ENCODE measurements at places on chromosomes 6 and 20.
A peak's percentile ranks its signal among the peaks of the same experiment; 100 is the strongest.

DNA sequence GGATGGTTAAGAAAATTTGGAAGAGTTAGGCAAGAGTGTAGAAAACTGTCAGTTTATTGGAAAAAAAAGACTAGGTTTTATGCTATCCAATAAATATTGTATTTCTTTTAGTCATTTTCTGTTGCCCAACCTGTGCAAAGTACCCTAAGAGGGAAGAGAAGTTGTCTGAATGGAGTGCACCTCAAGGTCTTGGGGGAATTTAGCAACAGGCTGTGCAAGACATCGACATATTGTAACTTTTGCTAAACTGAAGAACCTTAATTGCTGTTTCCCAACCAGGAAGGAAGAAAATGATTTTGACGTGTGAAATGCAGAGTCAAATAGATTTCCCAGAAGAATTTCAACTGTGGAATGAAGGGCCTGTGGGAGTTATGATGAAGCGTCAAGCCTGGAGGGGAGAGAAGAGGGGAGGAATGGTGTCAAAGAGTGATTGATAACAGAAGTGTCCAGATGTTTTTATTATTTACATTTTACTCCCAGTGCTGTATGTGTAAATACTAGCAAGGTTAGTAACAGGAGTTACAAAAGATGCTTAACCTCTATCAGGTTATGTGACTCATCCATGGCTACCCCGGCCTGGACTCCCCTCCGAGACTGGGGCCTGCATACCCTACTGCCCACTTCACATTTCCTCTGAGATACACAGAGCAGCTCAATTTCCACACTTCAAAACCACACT is 246.8 kb downstream of the MYLK4 start:
- no peak overlapping the region for H3K27ac ChIP-seq
- H3K27me3 ChIP-seq: peaks cover 16% of the 10 kb centered on the region
- H3K36me3 ChIP-seq: no peaks in the 10 kb centered on the region
- no peak overlapping the region for H3K4me3 ChIP-seq

- H3K4me1 ChIP-seq: no peaks in the 10 kb centered on the region
- H3K27me3 ChIP-seq: no peaks in the 10 kb centered on the region
- no peak overlapping the region for H3K27ac ChIP-seq
These were observed 178.1 kb downstream of the BACH2 start for GRCh38 chr6:90118581-90118980.

GRCh38 chr6:110890288-110890687 is 15.7 kb downstream of the AMD1 start:
- no peak for DNase-seq
- H3K36me3 ChIP-seq: peaks cover 64% of the 10 kb centered on the region
- H3K4me1 ChIP-seq: peaks cover 21% of the 10 kb centered on the region
- no peak overlapping the region for H3K4me3 ChIP-seq

DNA sequence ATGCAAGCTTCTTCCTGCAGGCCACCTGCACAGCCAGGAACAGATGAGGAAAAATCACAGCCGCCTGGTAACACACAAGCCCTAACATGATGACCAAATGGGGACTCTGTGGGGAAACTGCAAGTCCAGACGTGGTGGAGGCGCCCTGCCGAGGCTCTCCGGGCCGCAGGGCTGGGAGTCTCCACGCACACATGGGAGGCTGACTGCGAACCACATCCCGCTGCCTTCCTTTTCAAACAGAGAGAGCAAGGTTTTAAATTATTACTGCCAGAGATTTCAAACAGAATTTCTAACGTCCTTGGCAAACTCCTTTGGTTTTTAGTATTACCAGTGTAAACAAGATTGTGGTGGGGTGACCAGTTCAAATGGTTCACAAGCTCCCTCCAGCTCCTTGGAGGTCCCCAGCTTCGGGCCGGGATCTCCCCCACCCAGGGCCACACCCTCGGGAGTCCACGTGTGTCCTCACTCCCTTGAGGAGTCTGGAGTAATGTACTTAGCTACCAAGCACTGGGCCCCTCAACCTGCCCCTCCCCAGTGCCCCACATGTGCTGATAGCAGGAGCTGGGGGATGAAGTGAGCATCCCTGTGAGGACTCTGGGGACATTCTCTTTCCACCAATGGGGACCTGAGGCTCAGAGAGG is 252.7 kb downstream of the TAF4 start:
- no peaks in the 10 kb centered on the region for H3K36me3 ChIP-seq
- DNase-seq: no peak
- no peak overlapping the region for H3K27ac ChIP-seq

GRCh38 chr6:2970753-2971419 is 481 bp downstream of the SERPINB6 start:
- H3K4me1 ChIP-seq: peaks cover 17% of the 10 kb centered on the region
- DNase-seq: peak; percentile 58
- H3K27me3 ChIP-seq: no peaks in the 10 kb centered on the region
- no peaks in the 10 kb centered on the region for H3K36me3 ChIP-seq
- no peak overlapping the region for H3K27ac ChIP-seq

GRCh38 chr20:49785852-49786175 is 26.8 kb upstream of the SLC9A8 start:
- no peak for DNase-seq
- no peaks in the 10 kb centered on the region for H3K27me3 ChIP-seq
- no peaks in the 10 kb centered on the region for H3K36me3 ChIP-seq
- H3K27ac ChIP-seq: no peak overlapping the region
- no peak overlapping the region for H3K4me3 ChIP-seq

- H3K27me3 ChIP-seq: no peaks in the 10 kb centered on the region
- no peaks in the 10 kb centered on the region for H3K36me3 ChIP-seq
- H3K27ac ChIP-seq: no peak overlapping the region
- no peak overlapping the region for H3K4me3 ChIP-seq
- H3K4me1 ChIP-seq: no peaks in the 10 kb centered on the region
These were observed 51.5 kb downstream of the COL19A1 start for GRCh38 chr6:69917834-69918233.

- H3K36me3 ChIP-seq: no peaks in the 10 kb centered on the region
- no peaks in the 10 kb centered on the region for H3K4me1 ChIP-seq
- H3K4me3 ChIP-seq: no peak overlapping the region
- H3K27ac ChIP-seq: no peak overlapping the region
- no peak for DNase-seq
These were observed 29.2 kb upstream of the AHCY start for GRCh38 chr20:34332262-34332920.

DNA sequence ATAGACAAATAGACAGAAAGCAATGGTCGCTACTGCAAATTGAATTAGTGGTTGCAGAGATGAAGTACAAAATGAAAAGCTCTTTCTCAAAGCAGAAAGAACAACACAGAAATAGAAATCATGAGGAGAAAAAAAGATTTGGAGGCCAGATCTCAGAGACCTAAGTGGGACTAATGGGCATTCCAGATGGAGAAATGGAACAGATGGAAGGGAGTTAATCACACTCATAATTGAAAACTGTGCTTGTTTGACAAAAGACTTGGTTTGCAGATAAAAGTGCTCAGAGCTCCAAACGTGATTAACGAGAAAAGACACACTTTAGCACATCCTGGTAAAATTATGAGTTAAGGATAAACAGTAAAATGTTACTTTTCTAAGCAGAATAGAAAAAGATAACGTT is 58.1 kb upstream of the SNRPB2 start:
- H3K4me3 ChIP-seq: no peak overlapping the region
- no peak overlapping the region for H3K27ac ChIP-seq
- H3K4me1 ChIP-seq: no peaks in the 10 kb centered on the region
- no peaks in the 10 kb centered on the region for H3K36me3 ChIP-seq

- no peak overlapping the region for H3K27ac ChIP-seq
- H3K36me3 ChIP-seq: no peaks in the 10 kb centered on the region
- H3K4me1 ChIP-seq: no peaks in the 10 kb centered on the region
- DNase-seq: no peak
These were observed 17.8 kb downstream of the DACT2 start for GRCh38 chr6:168301648-168302398.

- no peak overlapping the region for H3K27ac ChIP-seq
- H3K4me3 ChIP-seq: no peak overlapping the region
- no peaks in the 10 kb centered on the region for H3K4me1 ChIP-seq
These were observed 25.2 kb upstream of the PDE7B start for GRCh38 chr6:135826236-135826804.

DNA sequence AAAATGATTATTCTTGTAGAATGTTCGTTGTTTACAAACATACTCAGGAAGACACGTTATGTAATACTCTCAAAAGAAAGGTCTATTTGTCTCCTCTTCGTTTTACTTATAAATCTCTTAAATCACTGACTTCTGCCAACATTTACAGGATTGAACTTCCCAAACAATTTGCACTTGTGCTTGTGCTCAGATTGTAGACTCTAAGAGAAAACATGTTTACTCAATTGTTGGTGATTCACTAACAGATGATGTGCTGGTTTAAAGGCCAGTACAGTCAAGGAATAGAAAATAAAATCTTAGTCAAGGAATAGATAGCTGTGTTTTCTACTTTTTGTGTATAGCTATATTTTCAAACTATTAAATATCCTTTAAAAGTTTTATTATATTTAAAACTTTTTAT is 172.8 kb downstream of the GJA1 start:
- DNase-seq: no peak
- H3K4me1 ChIP-seq: no peaks in the 10 kb centered on the region
- H3K36me3 ChIP-seq: no peaks in the 10 kb centered on the region
- no peak overlapping the region for H3K27ac ChIP-seq

GRCh38 chr6:145506565-145506964 is 228.8 kb downstream of the EPM2A start:
- H3K27ac ChIP-seq: no peak overlapping the region
- H3K36me3 ChIP-seq: no peaks in the 10 kb centered on the region
- H3K27me3 ChIP-seq: no peaks in the 10 kb centered on the region
- no peak for DNase-seq
- no peak overlapping the region for H3K4me3 ChIP-seq

- no peak overlapping the region for H3K27ac ChIP-seq
- no peak overlapping the region for H3K4me3 ChIP-seq
- no peaks in the 10 kb centered on the region for H3K4me1 ChIP-seq
- H3K36me3 ChIP-seq: no peaks in the 10 kb centered on the region
These were observed 106.4 kb upstream of the PTPN1 start for GRCh38 chr20:50403565-50404418.

GRCh38 chr20:46353500-46354206 is 45.4 kb upstream of the CDH22 start:
- no peak for DNase-seq
- H3K27me3 ChIP-seq: no peaks in the 10 kb centered on the region
- peaks cover 61% of the 10 kb centered on the region for H3K36me3 ChIP-seq
- H3K27ac ChIP-seq: no peak overlapping the region
- no peak overlapping the region for H3K4me3 ChIP-seq

Measured in CD4-positive, alpha-beta T cell (primary cell).